ENCODE measurements at places on chromosomes 7 and 10. TPM values are rescaled to one million over a fixed set of nuclear protein-coding genes. Genes with fewer than 3 reads are reported as not detected.
A peak's percentile ranks its signal among the peaks of the same experiment; 100 is the strongest.

- no peaks in the 10 kb centered on the region for H3K27me3 ChIP-seq
- no peak overlapping the region for H3K4me3 ChIP-seq
- DNase-seq: no peak
- H3K4me1 ChIP-seq: no peaks in the 10 kb centered on the region
These were observed 4.6 kb upstream of the ZNF425 start for GRCh38 chr7:149130572-149131198.

GRCh38 chr7:158277219-158278141 is 310.1 kb downstream of the PTPRN2 start:
- H3K36me3 ChIP-seq: no peaks in the 10 kb centered on the region
- DNase-seq: no peak
- H3K4me3 ChIP-seq: no peak overlapping the region
- no peaks in the 10 kb centered on the region for H3K4me1 ChIP-seq
- no peak overlapping the region for H3K27ac ChIP-seq
- no peaks in the 10 kb centered on the region for H3K27me3 ChIP-seq

DNA sequence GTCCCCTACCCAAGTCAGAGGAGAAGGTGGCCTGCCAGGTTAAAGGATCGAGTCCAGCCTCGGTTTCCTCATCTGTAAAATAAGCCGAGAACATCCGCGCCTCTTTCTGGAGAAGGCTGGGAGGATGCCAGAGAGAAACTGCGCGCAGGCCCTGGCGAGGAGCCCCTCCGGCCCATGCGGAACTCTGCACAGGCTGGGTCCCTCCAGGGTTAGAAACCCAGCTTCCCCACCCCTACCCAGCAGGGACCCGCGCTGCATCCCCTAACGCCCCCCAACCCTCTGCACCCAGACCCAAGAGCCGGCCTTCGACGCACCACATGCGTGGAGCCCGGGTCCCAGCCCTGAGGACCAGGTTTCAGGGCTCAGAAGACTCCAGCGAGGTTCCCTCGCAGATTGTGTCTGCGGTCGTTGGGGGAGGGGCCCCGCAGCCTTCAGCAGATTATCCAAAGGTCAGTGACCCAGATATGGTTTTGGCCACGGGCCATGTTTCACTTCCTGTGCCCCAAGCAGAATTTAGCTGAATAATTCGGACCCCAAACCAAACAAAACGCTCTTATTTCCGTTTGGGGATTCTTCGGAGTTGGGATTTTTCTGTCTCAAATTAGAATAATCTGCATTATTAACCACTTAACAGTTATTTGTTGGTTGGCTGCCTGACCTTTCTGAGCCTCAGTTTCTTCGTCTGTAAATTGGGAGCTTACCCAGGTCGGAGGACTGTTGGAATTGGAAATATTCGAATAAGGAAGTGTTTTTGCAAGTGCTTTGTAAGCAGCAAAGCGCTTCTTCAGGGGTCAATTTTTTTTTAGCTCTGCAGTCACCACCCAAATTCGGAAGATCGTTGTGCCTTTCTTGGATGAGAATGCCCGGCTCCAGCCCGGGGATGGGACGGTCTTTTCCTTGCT is 167.7 kb downstream of the UBE2H start:
- no peak overlapping the region for H3K4me3 ChIP-seq
- no peak overlapping the region for H3K27ac ChIP-seq
- H3K36me3 ChIP-seq: no peaks in the 10 kb centered on the region
- peaks cover 68% of the 10 kb centered on the region for H3K27me3 ChIP-seq

- no peak for DNase-seq
- H3K4me3 ChIP-seq: no peak overlapping the region
- no peaks in the 10 kb centered on the region for H3K36me3 ChIP-seq
- H3K27me3 ChIP-seq: no peaks in the 10 kb centered on the region
These were observed 53.9 kb upstream of the SFMBT2 start for GRCh38 chr10:7464691-7465090.

DNA sequence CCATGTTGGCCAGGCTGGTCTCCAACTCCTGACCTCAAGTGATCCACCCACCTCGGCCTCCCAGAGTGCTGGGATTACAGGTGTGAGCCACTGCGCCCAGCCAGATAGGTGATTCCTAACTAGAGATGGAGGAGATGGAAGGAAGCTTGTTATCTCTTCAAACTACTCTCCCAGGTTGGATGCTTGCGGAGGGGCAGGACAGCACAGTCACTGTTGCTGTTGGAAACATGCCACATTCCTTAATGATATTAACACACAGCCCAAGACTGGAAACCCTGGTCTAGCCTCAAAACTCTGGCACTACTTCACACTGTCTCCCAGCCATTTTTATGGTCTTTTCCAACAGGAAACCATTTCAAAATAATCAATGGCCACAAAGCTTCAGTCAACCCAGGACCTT is 468.8 kb upstream of the NRP1 start:
- H3K27me3 ChIP-seq: no peaks in the 10 kb centered on the region
- H3K36me3 ChIP-seq: no peaks in the 10 kb centered on the region
- no peak overlapping the region for H3K4me3 ChIP-seq
- H3K4me1 ChIP-seq: no peaks in the 10 kb centered on the region
- H3K27ac ChIP-seq: no peak overlapping the region
- DNase-seq: no peak

- no peak for DNase-seq
- no peaks in the 10 kb centered on the region for H3K27me3 ChIP-seq
- no peak overlapping the region for H3K4me3 ChIP-seq
These were observed 6.2 kb downstream of the MCM10 start for GRCh38 chr10:13167568-13167967.

GRCh38 chr10:73413528-73414229 is at the start of gene ANXA7:
Gene ANXA7, minus strand, starts transcription at chr10:73414058. Its CDS starts 13,202 bp downstream, at chr10:73400856.
- peak within 1 kb of the TSS; percentile 70 for H3K4me3 ChIP-seq
- no peaks in the 10 kb centered on the region for H3K27me3 ChIP-seq
- H3K4me1 ChIP-seq: peaks cover 7% of the 10 kb centered on the region
- peak; percentile 93 for DNase-seq
- peak within 1 kb of the TSS; percentile 94 for H3K27ac ChIP-seq
- H3K36me3 ChIP-seq: no peaks in the 10 kb centered on the region

GRCh38 chr10:72808001-72808400 is 85.5 kb upstream of the OIT3 start:
- H3K4me3 ChIP-seq: no peak overlapping the region
- no peak overlapping the region for H3K27ac ChIP-seq
- DNase-seq: no peak
- no peaks in the 10 kb centered on the region for H3K36me3 ChIP-seq
- no peaks in the 10 kb centered on the region for H3K27me3 ChIP-seq
- H3K4me1 ChIP-seq: no peaks in the 10 kb centered on the region

RBP4 gene
- 3.2 TPM for total RNA-seq

MALRD1 gene
- total RNA-seq: 6.2 TPM

CDHR1 gene
- 1.5 TPM for total RNA-seq

CTAGE8 gene
- not detected for total RNA-seq

LAMB4 gene
- not detected for total RNA-seq

RAPGEF5 gene
- total RNA-seq: 60.5 TPM
